T1000 (cell line): ENCODE measurements at places on chromosomes 2 and 18.

DNA sequence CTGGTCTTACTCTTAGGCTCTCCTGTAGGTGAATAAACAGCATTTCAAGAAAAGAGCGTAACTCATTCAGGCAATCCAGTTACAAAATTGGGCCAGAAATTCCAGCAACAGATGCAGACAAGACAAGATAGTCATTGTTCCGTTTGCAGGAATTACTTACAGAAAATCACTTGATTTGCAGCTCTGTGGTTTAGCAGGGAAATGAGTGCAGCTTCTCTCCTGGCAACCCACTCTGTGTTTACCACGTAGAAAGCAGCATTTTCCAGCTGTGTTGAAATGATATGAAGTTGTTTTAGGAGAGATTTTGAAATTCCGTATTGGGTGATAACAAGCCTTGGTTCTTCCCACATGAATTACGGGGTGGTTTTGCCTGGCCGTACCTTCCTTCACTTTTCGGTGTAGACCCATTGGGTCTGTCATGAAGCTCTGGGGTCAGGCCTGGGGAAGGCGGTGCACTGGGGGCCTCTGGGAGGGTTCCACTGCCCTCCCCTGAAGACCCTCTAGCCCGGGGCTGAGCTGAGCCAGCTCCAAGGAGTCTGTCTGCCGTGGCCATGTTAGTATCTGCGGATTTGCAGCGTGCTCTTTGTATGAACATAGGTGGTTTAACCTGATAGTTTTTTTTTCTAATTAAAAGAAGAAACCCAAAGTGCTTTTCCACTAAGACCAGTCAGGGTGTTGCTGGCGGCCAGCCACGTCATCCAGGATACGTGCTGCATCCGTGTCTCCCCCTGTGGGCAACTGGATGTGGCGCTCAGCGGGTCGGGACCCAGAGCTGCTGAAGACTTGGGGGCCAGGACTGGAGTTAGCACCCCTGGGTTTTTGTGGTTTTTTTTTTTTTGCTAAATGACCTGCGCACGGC, 58.9 kb upstream of the KCNG2 start:
- DNase-seq, result no peak

- DNase-seq, result no peak
Observed at GRCh38 chr2:187446711-187447110, 1.3 kb downstream of the CALCRL start.

DNA sequence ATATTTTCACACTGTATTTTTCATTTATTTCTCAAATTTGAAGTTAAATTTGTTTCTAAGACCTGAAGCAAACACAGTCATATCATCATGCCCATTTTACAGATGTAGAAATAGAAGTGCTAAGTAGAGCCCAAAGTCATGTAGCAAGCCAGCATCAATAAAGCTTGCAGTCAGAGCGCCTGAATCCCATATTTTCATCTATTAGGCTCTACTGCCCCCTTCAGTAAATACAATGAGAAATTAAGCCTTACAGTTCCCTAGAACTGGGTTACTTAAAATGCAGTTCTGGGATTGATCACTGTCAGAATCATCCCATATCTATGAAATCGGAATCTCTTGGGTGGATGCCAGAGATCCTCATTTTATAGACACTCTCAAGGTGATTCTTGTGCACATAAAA, 419.9 kb downstream of the TGIF1 start:
- no peak for DNase-seq

DNA sequence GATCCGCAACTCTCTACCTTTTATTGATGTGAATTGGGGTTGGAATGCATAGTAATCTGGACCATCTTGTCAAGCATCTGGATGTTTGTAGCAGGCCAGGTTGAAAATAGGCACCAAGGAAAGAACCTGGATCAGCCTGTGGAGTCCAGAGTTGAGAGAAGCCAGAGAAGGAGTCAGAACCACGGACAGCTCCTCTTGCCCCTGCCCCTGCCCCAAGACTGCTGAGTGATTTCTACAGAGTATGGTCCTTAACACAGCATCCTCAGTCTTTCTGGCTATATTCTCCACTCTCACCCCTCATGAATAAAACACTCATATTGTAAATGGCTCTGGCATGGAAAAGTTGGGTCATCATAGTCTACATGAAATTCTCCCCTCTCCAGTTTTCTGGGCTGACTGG, 154.6 kb downstream of the LOXHD1 start:
- DNase-seq, result no peak
